ENCODE measurements at places on chromosomes 12 and 14.

DNA sequence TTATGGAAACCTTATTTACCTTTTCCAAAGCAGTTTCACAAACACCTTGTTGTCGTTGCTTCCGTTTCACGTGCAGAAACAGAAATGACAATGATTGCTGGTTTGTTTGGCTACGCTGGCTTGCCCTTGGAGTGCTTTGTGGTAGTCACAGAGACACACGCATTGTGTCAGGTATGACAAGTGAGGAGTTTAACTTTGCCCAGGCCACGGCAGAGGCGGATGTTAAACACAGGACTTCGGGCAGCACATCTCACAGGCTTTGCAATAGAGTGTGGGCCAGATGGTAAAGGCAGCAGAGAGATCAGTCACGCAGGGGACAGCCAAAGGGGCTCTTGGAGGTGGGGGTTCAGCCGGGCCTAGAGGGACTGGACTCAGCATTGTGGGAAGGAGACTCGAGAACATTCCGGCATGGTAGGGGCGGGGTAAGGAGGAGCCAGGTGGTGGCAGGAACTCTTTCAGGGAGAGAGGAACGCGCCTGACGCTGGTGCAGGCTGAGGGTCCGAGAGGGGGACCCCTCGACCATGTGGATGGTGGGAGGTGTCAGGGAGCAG, 59.8 kb upstream of the KCNA1 start:
- no peak for DNase-seq

GRCh38 chr14:26323869-26324268, 274.0 kb downstream of the NOVA1 start:
- DNase-seq = no peak

DNA sequence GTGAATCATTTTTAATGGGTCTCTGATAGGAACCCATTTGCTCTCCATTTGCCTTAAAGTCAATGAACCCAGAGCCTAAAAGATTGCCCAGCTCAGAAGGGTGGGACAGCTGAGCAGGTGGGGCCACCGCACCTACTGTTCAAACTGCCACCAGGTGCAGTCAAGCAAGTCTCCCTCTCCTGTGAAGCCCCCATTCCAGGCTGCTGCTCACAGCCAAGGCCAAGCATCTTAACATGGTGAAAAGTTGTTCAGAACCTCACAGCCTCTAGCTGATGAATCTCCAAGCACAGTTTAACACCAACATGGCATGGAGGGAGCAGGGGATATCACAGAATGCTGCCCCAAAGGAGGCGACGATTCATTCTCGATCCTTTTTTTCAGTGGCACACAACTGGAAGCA, 29.5 kb downstream of the ANO2 start:
- no peak for DNase-seq

- peak; percentile 25 for DNase-seq
Measured at GRCh38 chr12:14774906-14775635, 28.2 kb downstream of the WBP11 start.

- no peak for DNase-seq
Measured at GRCh38 chr12:132411457-132411856, 78.5 kb upstream of the FBRSL1 start.

GRCh38 chr12:116143909-116144308, 133.6 kb downstream of the MED13L start:
- no peak for DNase-seq

GRCh38 chr12:114817571-114818425, 133.8 kb upstream of the TBX3 start:
- no peak for DNase-seq

GRCh38 chr14:33218026-33218425, 279.3 kb downstream of the NPAS3 start:
- DNase-seq = no peak

DNA sequence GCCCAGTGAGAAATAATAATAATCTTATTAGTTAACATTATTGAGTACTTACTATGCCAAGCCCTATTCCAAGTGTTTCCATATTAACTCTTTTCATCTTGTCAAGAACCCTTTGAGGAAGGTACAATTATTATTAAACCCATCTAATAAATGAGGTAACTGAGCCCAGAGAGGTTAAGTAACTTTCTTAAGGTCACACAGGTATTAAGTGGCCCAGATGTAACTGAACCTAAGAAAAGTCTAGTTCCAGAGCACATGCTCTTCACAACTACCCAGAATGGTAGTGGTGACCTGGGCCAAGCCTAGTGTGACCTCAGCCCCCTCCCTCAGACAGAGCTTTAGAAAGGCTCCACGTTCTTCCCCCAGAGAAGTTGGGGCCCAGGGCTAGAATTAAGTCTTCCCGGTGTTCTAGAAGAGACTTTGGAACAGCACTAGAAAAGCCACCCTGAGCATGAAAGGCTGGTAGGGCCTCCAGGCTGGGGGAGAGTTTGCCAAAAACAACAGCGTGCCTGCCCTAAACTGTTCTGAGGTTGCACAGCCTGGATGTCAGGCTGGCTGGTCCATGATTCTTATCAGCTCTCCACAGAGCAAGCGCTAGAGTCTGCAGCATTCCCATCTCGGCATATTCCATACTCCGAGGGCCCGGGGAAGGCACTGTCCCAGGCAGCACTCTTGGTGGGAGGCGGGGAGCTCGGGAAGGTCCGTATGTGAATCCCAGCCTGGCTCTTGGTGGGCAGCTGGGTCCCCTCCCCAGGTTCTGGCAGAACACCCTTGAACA, 41.3 kb upstream of the CTDSP2 start:
- no peak for DNase-seq

GRCh38 chr14:91252871-91253794, 8.6 kb upstream of the GPR68 start:
- DNase-seq = no peak

DNA sequence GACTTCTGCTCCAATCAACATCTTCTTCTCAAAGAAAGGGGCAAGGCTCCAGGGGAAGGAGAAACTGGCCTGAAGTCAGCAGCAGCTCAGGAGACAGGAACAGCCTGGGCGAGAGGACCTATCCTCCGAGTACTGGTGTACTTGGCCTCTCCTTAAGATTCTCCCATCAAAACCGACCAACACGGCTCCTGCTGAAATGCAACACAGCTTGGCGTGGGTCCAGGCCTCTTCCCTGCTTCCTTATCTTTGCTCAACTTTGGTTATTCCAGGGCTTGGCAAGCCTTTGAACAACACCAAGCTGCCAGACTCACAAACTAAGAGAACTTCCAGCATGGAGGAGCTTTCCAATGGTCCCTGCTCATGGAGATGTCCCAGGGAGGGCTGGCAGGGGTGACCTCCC, 377.4 kb downstream of the BCL11B start:
- no peak for DNase-seq

GRCh38 chr12:25819691-25820090, 138.8 kb upstream of the RASSF8 start:
- no peak for DNase-seq

DNA sequence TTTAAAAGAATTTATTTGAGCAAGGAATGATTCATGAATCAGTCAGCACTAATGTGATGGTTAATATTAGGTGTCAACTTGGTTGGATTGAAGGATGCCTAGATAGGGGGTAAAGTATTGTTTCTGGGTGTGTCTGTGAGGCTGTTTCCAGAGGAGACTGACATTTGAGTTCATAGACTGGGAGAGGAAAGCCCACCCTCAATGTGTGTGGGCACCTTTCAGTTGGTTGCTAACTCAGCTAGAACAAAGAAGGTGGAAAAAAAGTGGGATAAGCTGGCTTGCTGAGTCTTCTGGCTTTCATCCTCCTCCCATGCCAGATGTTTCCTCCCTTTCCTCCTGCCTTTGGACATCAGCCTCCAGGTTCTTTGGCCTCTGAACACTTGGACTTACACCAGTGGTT, 47.2 kb downstream of the TESPA1 start:
- no peak for DNase-seq

- no peak for DNase-seq
Measured at GRCh38 chr12:132622437-132623071, 4.0 kb downstream of the P2RX2 start.

- DNase-seq = no peak
Measured at GRCh38 chr14:74712499-74713394, at the start of the genes AREL1 and FCF1. Gene AREL1, minus strand, starts transcription at chr14:74713080. Its CDS starts 27,465 bp downstream, at chr14:74685615. Gene FCF1, plus strand, starts transcription at chr14:74713144. Its CDS starts 54 bp downstream, at chr14:74713198.

DNA sequence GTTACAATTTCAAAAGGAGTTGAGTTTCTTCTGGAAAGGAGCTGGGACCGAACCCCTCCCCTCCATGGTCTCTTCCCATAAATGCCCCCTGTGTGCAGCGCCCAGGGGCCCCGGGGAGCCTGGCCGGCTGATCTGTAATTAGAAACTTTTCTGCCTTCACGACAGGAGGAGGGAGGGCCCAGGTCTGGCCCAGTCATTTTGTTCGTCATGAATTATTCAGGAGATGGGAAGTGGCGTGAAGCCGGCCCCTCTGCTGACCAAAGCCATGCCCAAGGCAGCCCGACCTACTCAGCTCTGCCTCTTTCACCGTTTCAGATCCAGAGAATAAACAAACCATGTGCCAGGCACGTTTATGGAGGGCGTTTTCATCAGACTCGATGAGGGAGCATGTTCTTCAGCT, 33.3 kb upstream of the MSI1 start:
- DNase-seq = no peak

GRCh38 chr14:50928002-50928635, 16.2 kb downstream of the PYGL start:
- peak; percentile 90 for DNase-seq

- no peak for DNase-seq
Measured at GRCh38 chr14:51328772-51329353, 88.8 kb downstream of the TMX1 start.

- DNase-seq = no peak
Measured at GRCh38 chr14:100438678-100439592, 115.8 kb downstream of the SLC25A47 start.

GRCh38 chr12:59675461-59675860, 79.6 kb downstream of the SLC16A7 start:
- no peak for DNase-seq

- no peak for DNase-seq
Measured at GRCh38 chr12:66508025-66508424, 170.9 kb downstream of the GRIP1 start.

DNA sequence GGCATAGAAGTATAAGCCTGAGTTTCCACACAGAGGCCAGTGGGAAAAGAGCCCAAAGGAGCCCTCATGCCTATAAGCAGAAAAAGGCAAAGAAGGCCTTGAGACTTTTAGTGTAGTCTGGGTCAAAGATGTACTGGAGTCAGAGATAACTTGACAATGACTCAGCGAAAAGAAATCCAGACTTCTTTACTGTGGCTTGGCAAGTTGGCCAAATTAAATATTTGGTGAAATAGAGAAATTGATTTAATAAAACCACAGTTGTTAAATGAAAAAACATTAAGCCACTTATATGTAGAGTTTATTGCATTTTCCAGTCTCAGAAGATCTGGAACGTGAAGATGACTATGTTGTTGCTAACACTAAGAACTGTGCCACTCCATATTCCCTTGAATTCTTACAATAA, 105.1 kb downstream of the TMTC3 start:
- no peak for DNase-seq

DNA sequence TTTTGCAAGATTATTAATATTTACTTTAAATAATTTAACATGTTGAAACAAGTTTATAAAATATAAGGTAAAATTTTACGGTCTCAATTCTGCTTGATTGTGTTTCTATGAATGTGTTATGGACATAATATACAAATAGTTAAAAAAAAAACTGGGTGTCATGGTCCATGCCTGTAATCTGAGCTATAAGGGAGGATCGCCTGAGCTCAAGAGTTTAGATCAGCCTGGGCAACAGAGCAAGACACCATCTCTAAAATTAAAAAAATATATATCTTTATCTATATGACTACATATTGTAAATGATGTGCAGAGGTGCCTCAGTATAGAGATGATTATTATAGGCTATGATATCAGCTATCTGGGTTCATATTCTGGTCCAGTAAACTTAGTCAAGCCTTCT, 9.9 kb downstream of the PAPOLA start:
- no peak for DNase-seq

DNA sequence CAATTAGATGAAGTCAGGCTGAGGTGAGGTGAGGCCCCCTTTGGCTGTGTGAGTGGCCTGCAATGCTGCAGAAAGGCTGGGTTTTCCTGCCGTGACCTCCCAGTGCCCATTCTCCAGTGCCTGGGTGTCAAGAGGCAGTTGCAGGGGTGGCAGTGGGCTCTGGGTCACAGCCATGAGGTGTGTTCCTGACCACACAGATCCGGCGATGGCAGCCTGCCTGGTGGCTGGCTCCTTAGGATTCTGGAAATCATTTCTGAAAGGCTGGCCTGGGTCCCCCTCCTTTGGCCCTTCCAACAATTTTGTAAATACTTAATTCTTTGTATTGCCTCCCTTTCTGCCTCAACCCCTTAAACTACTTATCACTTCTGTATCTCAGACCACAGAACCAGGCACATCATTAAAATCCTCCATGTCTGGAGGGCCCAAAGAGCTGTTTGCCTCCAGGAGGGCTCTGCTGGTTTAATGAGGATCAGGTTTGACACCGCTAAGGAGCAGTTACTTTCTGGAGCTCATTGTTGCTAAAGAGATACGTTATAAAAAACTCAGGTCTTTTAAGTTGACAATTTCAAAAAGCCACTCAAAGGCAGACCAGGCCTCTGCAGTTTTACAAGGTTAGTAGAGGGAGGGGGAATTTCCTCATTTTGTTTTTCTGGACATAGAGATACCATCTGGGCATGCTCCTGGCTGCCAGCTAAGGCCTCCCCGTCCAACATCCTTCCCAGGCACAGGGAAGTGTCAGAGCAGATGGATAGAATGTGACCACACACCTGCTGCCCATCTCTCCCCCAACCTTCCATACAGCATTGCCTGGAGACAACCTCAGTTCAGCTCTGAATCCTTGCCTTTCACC, 204.4 kb downstream of the FOXN3 start:
- DNase-seq = peak; percentile 14

- no peak for DNase-seq
Measured at GRCh38 chr14:100786131-100786530, 39.8 kb upstream of the MEG3 start.

GRCh38 chr12:21828779-21829178, 54.3 kb upstream of the KCNJ8 start:
- no peak for DNase-seq

- no peak for DNase-seq
Measured at GRCh38 chr14:95516554-95517181, at the start of gene SYNE3. Gene SYNE3, minus strand, starts transcription at chr14:95516650. Its CDS starts 40,829 bp downstream, at chr14:95475821.

- DNase-seq = no peak
Measured at GRCh38 chr14:100076606-100077005, 11.4 kb downstream of the EVL start.

GRCh38 chr14:67485501-67486095, 2.9 kb downstream of the TMEM229B start:
- peak; percentile 67 for DNase-seq

DNA sequence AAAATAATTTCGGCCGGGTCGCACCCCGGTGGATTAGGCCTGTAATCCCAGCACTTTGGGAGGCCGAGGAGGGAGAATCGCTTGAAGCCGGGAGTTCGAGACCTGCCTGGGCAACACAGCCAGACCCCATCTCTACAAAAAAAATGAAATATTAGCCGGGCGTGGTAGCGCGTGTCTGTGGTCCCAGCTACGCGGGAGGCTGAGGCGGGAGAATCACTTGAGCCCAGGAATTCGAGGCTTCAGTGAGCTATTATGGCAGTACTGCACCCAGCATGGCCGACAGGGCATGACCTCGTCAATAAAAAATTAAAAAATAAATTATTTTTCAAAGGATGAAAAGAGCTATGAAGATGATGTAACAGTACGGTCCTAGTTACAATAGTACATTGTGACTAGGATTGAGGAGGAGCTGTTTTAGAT, 523 bp downstream of the GTF2H3 start:
- DNase-seq = no peak

- no peak for DNase-seq
Measured at GRCh38 chr12:97542666-97543280, 80.2 kb downstream of the RMST start.

- no peak for DNase-seq
Measured at GRCh38 chr14:50516091-50516490, 16.3 kb downstream of the MAP4K5 start.

Data from Kasumi-1 (cell line).